Hematopoietic multipotent progenitor cell treated with erythropoietin and hydrocortisone succinate and interleukin-3 and kit ligand, for 6 days (in vitro differentiated cells): ENCODE measurements at places on chromosomes 13 and 19.
A peak's percentile ranks its signal among the peaks of the same experiment; 100 is the strongest.

GRCh38 chr13:24159357-24159756 lies 1.2 kb upstream of the SPATA13 start:
- peak; percentile 17 for DNase-seq

DNA sequence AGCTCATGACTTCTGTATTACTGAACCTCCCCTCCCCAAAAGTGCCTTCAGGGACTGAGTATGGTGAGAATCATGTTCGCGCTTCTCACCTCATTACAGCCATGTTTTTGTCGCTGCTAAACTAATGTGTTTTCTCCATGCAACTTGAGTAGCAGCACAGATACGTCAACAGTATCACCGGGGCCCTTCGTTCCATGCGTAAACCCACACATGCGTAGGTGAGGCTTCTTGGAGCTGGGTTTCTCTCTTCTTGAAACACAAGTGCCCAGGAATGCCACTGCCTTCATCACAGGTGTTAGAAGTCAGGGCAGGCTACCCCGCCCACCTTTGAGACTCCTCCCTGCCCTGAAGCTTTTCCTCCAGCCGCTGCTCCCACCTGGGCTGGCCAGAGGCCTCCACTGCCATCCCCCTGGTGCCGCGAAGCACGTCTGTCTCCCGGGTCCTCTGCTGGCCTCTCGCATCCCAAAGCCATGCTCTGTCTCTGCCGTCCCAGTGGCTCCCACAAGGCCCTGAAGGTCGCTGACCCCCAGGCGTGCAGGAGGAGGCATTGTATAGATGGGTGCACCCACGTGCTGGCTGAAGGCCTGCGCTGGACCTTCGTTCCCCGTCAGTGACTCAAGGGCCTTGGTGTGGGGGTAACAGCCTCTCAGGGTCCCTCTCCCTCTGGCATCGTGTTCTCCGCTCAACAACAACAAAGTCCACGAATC lies 135.3 kb upstream of the MCF2L start:
- no peak for DNase-seq

DNA sequence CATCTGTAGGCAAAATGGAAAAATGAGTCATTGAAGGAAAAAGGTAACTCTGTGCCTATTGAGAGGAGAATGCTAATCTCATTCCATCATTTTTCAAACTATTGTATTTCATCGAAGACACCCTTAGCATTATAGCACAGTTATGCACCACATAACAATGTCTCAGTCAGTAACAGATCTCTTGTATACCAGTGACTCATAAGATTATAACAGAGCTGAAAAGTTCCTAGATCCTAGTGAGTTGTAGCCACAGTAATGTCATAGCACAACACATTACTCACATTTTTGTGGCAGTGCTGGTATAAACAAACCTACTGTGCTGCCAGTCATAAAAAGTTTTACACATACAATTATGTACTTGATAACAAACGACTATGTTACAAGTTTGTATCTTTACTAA lies 1077.6 kb downstream of the DIAPH3 start:
- DNase-seq, result no peak

DNA sequence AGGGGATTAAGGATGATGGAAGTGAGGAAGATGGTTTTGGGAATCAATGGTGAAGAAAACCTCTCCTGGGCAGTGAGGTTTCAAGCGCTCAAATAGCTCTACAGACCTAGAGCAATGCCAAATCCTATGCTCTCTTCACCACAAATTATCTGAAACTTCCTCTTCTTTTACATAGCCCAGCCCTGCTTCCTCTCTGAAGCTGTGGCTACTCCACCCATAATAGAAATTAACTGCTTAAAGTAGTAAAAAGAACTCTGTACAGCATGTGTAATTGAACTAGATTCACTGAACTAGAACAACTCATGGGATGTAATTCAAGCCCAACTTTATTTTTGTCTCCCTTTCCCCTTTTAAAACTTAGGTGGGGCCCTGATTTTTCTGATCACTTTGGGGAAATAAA lies 20.4 kb upstream of the IFT88 start:
- DNase-seq, result peak; percentile 72

DNA sequence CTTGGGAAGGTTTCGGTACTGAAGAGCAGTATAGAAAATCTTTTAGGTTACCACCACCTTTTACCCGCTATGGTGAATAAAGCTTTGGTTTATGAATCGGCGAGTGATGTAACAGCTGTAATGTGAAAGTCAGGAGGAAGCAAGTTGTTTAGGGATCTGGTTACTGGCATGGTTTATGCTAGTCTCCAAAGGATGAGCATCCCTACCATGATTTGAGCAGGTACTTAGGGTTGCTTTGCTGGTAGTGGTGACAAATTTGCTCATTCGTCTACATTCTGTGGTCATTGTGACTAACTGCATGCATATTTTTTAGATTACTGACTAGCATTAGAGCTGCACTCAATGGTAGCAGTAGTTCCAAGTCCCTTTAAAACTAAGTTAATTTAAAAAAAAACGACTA lies 104.1 kb downstream of the FRY start:
- DNase-seq, result no peak

GRCh38 chr19:11136400-11137101 lies 19.0 kb downstream of the SPC24 start:
- no peak for DNase-seq

- DNase-seq, result no peak
These were observed at the start of gene ERVV-1 for GRCh38 chr19:53013621-53014020. Gene ERVV-1 (plus strand): TSS chr19:53013921. CDS start chr19:53014091, 170 bp downstream.

DNA sequence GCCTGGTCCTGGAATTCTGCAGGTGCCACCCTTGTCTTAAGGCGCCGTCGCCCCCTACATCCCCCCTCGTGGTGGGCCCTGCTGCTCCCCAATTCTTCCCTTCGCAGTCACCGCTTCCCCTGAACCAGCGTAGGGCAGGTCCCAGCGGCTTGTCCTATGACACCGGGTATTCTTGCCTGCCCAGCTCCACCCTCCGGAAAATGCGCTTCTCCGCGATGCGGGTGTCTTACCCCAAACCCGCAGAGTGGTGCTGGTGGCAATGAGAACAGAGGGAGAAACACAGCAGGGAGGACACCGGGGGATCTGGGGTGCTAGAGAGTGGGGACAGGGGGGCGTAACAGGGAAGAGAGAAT lies 9.0 kb downstream of the ZNF808 start:
- DNase-seq, result peak; percentile 65
